Thoracic aorta (tissue), 2 donors: ENCODE measurements at places on chromosomes 7 and 10.

- H3K27ac ChIP-seq: no peak overlapping the region
- no peaks in the 10 kb centered on the region for H3K36me3 ChIP-seq
- H3K4me3 ChIP-seq: no peak overlapping the region
- DNase-seq: no peak
Observed at GRCh38 chr10:91665842-91666241, 33.0 kb upstream of the PPP1R3C start.

DNA sequence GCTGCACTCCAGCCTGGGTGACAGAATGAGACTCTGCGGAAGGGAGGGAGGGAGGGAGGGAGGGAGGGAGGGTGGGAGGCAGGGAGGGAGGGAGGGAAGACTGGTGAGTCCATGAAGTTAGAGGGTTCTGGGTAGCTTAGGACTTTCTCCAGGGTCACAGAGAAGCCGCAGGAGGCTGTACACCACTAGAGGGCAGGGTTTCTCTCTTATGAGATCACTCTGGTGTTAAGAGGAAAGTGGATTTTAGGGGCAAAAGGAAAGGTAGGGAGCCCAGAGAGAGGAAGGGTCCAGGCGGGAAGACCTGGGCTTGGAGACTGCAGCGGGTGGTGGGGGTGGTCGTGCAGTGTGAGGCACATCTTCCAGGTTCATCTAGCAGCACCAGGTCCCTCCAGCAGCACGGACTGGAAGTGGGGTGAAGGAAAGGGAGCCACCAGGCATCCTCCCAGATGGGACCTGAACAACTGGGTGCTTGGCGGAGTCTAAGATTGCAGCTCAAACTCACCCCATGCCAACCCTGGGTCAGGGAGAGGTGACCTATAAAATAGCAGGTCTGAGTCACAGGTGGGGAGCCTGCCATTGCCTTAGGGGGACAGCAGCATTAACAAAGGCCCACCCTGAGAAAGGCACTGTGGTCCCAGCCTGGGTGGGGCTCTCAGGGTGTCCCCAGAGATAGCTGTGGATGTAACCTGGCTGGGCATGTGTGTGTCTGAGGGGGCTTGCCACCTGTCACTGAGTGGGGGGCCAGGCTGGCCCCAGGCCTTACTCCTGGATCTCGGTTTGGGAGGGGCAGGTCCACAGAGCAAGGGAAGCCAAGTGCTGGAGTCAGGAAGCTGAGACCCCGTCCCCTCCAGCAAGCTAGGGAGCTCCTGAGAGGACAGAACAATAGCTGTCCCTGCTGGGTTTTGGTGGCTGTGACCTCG, 48.5 kb upstream of the SLC29A3 start:
- H3K4me3 ChIP-seq: no peak overlapping the region
- DNase-seq: no peak
- H3K4me1 ChIP-seq: no peaks in the 10 kb centered on the region
- H3K36me3 ChIP-seq: no peaks in the 10 kb centered on the region
- H3K27ac ChIP-seq: no peak overlapping the region

- H3K4me3 ChIP-seq: peak overlapping the region; percentile 28
- H3K4me1 ChIP-seq: peaks cover 42% of the 10 kb centered on the region
- no peaks in the 10 kb centered on the region for H3K36me3 ChIP-seq
- H3K27me3 ChIP-seq: no peaks in the 10 kb centered on the region
- DNase-seq: no peak
Observed at GRCh38 chr10:10886861-10887531, 130.7 kb upstream of the CELF2 start.

- no peak for DNase-seq
- no peaks in the 10 kb centered on the region for H3K4me1 ChIP-seq
- no peaks in the 10 kb centered on the region for H3K27me3 ChIP-seq
- H3K27ac ChIP-seq: no peak overlapping the region
Observed at GRCh38 chr7:69553190-69553589, 45.1 kb upstream of the AUTS2 start.

- H3K4me3 ChIP-seq: peak overlapping the region; percentile 74
- H3K27me3 ChIP-seq: no peaks in the 10 kb centered on the region
- peak overlapping the region; percentile 97 for H3K27ac ChIP-seq
- no peak for DNase-seq
- peaks cover 3% of the 10 kb centered on the region for H3K36me3 ChIP-seq
- H3K4me1 ChIP-seq: peaks cover 16% of the 10 kb centered on the region
Observed at GRCh38 chr7:94394109-94394436, 622 bp upstream of the COL1A2 start.

- peak overlapping the region; percentile 41 for H3K27ac ChIP-seq
- DNase-seq: no peak
- H3K4me3 ChIP-seq: no peak overlapping the region
- no peaks in the 10 kb centered on the region for H3K36me3 ChIP-seq
Observed at GRCh38 chr7:113796557-113796956, 122.3 kb downstream of the PPP1R3A start.

- H3K4me1 ChIP-seq: no peaks in the 10 kb centered on the region
- DNase-seq: no peak
- H3K4me3 ChIP-seq: no peak overlapping the region
- no peaks in the 10 kb centered on the region for H3K27me3 ChIP-seq
- peaks cover 68% of the 10 kb centered on the region for H3K36me3 ChIP-seq
- no peak overlapping the region for H3K27ac ChIP-seq
Observed at GRCh38 chr7:98996150-98996552, 117.8 kb downstream of the TRRAP start.

DNA sequence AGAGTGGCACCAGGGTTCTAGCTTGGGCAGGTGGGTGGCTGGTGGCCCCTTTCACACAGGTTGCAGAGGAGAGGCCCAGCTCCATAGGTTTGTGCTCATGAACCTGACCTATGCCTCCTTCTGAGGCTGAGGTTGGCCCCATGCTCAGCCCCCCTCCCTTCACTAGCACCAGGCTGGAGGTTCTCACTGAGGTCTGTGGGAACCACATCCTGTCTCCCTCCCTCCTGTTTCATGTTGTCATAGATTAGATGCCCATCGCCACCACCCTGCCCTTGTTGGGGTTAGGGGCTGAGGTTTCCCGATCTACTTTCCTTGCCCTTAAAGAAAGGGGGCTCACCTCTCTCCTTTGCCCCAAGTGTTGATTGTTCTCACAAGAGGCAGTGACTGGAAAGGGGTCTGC, 14.7 kb downstream of the NEUROG3 start:
- no peak for DNase-seq
- H3K36me3 ChIP-seq: no peaks in the 10 kb centered on the region
- no peak overlapping the region for H3K4me3 ChIP-seq
- no peaks in the 10 kb centered on the region for H3K4me1 ChIP-seq

DNA sequence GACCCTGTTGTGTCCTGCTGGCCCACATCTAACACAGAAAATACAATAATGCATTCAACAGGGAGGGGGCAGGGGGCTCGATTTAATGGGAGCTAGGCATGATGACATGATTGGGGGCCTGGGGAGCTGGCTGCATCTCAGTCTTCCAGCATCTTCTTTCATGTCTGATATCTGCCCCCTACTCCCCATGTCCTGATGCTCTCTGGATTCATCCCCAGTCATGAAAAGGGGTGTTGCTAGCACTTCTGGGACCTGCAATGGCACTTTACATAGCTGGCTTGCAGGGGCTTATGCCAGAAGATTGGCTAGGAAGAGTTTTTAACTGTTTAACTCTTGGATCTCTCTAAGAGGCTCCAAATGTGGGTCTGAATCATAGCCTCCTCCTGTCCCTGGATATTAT, 94.9 kb downstream of the AOAH start:
- H3K27me3 ChIP-seq: no peaks in the 10 kb centered on the region
- H3K36me3 ChIP-seq: no peaks in the 10 kb centered on the region
- no peak overlapping the region for H3K27ac ChIP-seq
- no peaks in the 10 kb centered on the region for H3K4me1 ChIP-seq
- H3K4me3 ChIP-seq: no peak overlapping the region
- no peak for DNase-seq

DNA sequence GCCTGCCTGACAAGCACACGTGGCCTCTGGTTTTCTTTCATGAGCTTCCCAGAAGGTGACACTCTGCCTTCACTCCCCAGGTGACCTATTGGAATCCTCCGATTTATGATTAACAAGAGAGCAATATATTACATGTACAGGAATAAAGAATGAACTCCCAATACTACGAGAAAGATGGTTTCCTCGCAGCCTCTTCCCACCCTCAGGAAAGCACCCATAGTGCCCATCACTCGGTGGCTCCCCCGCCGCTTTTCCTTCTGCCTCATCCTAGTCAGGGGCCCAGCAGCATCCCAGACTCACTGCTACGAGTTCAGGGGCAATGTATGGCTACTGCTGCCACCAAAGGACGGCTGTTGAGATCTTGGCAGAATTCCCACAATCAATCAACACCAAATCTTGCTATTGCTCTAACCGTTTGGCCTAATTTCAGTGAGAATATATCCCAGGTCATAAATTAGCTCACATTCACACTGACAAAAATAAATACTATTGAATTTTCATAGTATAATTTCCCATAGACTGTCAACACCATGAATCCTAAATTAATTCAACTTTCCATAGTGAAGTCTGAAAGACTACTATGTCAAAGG, 196.3 kb downstream of the TNS3 start:
- no peak overlapping the region for H3K27ac ChIP-seq
- H3K36me3 ChIP-seq: peaks cover 17% of the 10 kb centered on the region
- DNase-seq: no peak

DNA sequence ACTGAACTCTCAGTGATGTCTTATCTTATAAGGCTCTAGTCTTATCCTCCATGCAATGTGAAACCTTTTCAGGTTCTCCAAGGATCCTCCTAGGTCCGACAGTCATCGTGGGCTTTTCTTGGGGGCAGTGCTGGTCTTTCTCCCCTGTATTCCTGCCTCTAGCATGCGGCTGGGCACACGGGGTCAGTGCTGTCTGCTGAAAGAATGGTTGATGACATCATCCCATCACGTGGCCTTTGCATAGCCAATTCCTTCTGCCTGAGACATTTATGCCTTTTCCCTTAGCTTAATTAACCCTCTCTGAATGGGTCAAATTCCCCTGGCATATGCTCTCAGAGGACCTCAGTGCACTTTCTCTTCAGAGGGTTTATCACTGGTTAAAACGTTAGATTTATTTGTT, 27.0 kb upstream of the KCNK18 start:
- DNase-seq: no peak
- peaks cover 20% of the 10 kb centered on the region for H3K27me3 ChIP-seq
- no peaks in the 10 kb centered on the region for H3K36me3 ChIP-seq
- no peak overlapping the region for H3K4me3 ChIP-seq

DNA sequence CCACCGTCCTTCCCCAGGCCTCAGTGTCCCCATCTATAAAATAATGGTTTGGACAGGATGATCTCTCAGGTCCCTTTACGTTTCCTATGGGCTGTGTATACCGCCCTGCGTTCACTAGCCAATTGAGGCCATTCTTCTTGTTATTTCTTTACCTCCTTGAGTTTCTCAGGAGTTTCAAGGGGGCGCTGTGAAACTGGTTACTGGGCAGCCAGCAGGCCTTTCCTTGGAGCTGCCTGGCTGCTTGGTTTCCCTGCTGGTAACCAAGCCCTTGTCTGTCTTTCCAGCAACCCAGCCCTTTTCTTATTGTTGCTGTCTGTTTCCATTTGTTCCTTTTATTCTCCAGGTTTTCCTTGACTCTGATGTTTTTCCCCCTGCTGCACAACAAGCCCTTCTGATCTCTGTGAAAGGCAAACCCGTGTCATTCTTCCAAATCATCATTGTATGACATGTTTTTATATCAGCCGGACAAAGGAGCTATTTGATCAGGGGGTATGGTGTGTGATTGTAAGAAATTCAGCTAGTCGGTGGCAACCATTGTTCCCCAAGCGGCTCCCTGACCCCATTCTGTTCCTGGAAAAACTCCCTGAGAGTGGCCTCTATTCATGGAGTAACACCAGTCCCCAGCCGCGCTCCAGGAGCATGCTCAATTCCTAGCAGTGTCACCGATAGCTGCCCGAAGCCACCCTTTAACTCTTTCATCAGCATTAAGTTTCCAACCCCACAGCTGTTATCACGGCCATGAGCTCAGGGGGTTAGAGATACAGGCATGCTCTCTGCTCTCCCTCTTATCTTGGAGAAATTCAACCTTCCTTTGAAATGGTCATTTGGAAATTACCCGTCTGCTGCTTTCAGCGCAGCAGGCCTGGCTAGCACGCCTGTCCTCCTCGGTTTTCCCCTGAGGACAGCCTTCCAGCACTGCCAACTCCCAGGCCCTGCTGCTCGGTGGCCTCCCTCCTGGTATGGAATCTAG, 26.6 kb downstream of the FGF8 start:
- no peak overlapping the region for H3K4me3 ChIP-seq
- H3K4me1 ChIP-seq: no peaks in the 10 kb centered on the region

DNA sequence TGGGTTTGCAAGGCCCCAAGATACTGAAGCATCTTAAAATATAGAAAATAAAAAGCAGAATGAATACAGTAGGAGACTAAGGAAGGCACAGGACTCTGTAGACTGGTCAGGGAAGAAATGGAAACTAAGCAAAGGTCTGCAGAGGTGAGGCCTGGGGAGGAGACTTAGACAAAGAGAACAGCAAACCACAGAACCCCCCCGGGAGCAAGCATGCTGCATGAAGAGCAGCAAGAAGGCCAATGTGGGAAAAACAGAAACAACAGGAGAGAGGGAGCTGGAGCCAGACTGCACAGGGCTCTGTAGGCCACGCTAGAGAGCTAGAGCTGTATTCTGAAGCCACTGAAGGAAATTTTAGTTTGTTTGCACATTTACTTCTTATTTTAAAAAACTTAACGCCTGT, 45.7 kb upstream of the ARID5B start:
- DNase-seq: no peak
- H3K4me1 ChIP-seq: no peaks in the 10 kb centered on the region
- H3K4me3 ChIP-seq: no peak overlapping the region
- no peak overlapping the region for H3K27ac ChIP-seq
- no peaks in the 10 kb centered on the region for H3K27me3 ChIP-seq

- H3K4me1 ChIP-seq: no peaks in the 10 kb centered on the region
- H3K36me3 ChIP-seq: no peaks in the 10 kb centered on the region
- DNase-seq: no peak
- H3K27me3 ChIP-seq: no peaks in the 10 kb centered on the region
- no peak overlapping the region for H3K4me3 ChIP-seq
- H3K27ac ChIP-seq: no peak overlapping the region
Observed at GRCh38 chr7:2945171-2945570, 98.5 kb downstream of the CARD11 start.

DNA sequence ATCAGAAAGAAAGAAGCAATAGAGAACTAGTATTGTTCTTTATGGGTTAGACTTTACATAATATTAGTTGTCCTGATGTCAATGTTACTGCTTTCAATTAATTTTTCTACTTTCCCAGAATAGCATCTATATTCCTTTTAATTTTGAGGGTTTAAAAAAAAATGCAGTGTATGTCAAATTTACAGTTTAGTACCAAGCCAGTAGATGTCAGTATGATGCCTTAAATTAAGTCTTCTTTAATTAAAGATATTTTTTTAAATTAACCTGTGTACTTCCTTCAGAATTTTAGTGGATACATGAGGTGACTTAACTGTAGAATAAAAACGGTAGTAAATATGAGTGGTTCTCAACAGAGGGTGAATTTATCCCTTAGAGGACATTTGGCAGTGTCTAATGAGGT, 35.2 kb upstream of the STOX1 start:
- H3K36me3 ChIP-seq: peaks cover 32% of the 10 kb centered on the region
- H3K4me1 ChIP-seq: no peaks in the 10 kb centered on the region
- no peaks in the 10 kb centered on the region for H3K27me3 ChIP-seq

DNA sequence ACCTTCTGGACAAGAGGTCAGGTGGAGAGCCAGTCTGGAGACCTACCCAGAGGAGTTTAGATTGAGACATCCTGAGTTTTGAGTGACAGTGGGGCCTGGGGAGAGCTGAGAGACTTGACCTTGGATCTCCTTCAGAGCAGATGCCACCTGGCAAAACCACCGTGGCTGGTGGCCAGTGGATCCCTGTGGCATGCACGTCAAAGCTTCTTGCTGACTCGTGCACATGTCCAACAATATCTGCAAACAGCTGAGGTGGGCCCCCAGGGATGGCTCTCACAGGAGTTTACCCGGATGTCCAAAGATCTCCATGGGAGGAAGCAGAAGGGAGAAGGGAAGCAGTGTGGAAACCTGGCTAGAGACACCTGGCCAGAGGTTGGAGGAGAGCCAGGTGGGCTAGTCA, 230.5 kb downstream of the FANK1 start:
- H3K4me3 ChIP-seq: no peak overlapping the region
- no peaks in the 10 kb centered on the region for H3K4me1 ChIP-seq
- DNase-seq: no peak
- no peaks in the 10 kb centered on the region for H3K36me3 ChIP-seq
- no peaks in the 10 kb centered on the region for H3K27me3 ChIP-seq
- H3K27ac ChIP-seq: no peak overlapping the region
